ENCODE measurements at places on chromosomes 5 and 9. TPM values are rescaled to one million over a fixed set of nuclear protein-coding genes. Genes with fewer than 3 reads are reported as not detected.

DNA sequence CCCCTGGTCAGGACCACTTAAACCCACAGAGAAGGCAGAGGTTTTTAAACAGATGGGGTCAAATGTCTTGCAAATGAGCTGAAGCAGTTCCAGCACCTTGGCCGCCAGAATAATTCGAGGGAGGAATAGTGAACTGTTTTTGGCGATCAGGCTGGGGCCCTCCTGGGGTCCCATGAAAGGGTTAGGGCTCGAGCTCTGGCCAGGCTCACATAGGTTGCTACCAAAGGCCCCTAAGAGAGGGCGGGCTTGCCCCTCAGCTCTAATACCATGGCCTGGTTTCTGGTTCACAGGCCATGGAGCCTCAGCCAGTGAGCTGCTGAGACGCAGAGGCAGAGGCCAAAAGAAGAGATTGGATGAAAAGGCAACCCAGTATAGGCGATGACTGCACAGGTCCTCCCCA lies 74.8 kb upstream of the UBTD2 start:
- no peaks in the 10 kb centered on the region for H3K36me3 ChIP-seq
- no peak for DNase-seq
- H3K4me3 ChIP-seq, result no peak overlapping the region
- H3K27me3 ChIP-seq, result no peaks in the 10 kb centered on the region
- no peak overlapping the region for H3K27ac ChIP-seq

DNA sequence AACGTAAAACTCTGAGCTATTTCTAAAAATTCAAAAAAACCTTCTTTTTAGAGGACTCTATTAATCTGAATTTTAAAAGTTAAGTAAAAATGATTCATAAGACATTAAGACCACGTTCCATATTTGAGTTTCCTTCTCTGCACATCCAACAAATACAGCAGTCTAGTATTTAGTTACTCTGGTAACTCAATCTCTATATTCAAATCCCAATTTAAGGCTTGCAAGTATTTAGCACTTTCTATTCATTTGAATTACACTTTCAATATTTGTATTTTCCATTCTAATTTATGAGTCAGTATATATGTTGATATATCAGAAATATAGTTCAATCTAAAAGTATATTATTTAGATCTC lies 17.7 kb downstream of the RFX3 start:
- H3K36me3 ChIP-seq, result no peaks in the 10 kb centered on the region
- H3K27ac ChIP-seq, result no peak overlapping the region
- H3K4me3 ChIP-seq, result no peak overlapping the region
- no peak for DNase-seq
- no peaks in the 10 kb centered on the region for H3K4me1 ChIP-seq

DNA sequence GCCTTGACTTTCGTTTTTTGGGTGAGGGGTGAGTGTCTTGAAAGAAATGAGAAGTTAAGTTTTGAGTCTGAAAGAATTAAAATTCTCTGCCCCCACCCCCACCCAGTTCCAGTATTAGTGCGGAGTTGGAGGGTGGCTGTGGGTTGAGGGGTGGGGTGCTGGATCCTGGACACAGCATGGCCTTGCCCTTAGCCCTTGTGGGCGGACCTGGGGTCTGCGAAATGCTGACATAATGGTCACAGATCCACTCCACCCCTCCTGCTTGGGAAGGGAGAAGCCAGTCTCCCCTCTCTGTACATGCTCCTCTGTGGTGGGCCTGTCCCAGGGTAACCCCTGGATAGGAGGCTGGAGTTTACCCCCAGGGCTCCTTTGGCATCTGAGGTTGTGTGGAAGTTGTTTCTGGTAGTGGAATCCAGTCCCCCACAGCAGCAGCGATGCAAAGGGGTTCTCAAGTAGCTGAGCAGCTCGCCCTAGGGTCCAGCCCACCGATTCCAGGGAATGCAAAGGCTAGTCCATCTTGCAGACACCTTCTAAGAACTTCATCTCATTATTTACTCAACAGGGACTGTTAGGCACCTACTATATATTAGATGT lies 42.8 kb upstream of the TCF7 start:
- DNase-seq, result no peak
- no peak overlapping the region for H3K27ac ChIP-seq
- peaks cover 6% of the 10 kb centered on the region for H3K4me1 ChIP-seq
- no peaks in the 10 kb centered on the region for H3K27me3 ChIP-seq

DNA sequence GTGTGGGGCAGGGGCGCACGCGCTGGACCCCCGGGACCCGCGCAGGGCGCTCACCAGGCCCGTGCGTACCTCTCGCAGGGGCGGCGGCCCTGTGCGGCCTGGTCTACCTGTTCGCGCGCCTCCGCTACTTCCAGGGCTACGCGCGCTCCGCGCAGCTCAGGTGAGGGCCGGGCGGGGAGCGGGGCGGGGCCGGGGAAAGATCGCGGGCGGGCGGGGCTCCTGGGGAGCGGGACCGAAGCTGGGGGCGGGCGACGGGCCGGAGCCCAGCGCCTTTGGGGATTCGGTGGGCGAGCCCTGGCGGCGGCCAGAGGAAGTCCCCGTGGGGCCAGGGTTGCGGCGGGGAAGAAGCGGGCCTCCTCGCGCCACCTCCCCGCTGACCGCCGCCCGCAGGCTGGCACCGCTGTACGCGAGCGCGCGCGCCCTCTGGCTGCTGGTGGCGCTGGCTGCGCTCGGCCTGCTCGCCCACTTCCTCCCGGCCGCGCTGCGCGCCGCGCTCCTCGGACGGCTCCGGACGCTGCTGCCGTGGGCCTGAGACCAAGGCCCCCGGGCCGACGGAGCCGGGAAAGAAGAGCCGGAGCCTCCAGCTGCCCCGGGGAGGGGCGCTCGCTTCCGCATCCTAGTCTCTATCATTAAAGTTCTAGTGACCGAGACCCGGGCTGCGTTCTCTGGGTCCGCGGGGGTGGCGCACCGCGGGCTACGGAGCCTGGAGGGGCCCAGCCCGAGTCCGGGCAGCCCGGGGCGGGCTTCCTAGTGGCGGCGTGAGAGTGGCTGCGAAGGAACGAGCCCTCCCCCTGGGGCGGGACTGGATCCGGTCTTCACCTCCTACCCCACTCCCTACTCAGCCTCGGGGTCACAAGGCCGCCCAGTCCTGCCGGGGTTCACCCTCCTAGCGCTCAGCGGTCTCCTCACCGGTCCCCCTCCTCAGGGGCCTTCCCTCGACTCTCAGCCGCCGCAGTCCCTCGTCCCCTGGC lies 2.4 kb downstream of the LTC4S start:
- H3K4me1 ChIP-seq, result peaks cover 7% of the 10 kb centered on the region
- H3K4me3 ChIP-seq, result peak overlapping the region; percentile 46
- DNase-seq, result peak; percentile 78
- H3K36me3 ChIP-seq, result peaks cover 23% of the 10 kb centered on the region
- no peaks in the 10 kb centered on the region for H3K27me3 ChIP-seq

DNA sequence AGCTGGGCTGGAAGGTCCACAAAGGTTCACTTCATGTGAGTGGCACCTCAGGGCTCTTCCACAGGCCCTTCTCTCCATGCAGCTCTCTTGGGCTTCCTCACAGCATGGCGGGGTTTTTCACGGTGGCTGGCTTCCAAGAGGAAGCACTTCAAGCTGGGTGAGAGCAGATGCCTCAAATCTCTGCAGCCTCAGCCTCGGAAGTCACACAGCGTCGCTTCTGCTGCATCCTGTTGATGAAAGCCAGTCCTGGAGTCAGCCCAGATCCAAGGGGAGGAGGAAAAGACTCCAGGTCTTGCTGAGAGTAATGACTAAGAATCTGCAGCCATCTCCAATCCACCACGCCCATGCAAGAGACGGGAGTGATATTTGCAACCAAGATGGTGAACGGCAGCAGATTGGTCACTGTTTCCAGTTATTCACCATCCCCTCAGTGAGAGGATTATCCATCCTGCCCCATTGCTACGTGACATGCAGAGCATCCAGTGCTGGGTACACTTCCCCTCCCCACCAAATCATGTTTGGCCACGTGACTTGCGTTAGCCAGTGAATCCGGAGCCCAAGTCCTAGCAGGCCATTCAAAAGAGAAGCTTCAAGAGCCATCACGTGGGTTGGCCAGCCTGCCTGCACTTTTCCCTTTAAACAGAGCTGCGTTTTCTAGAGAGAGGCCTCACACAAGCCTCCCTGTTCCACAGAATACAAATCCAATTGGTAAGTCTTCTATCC lies 173.9 kb downstream of the C9orf50 start:
- DNase-seq, result no peak
- H3K27me3 ChIP-seq, result no peaks in the 10 kb centered on the region
- no peak overlapping the region for H3K4me3 ChIP-seq
- H3K27ac ChIP-seq, result no peak overlapping the region

The INSL6 gene
- total RNA-seq, result not detected

The DBH gene
- 0.06 TPM for total RNA-seq

Measured in lung (tissue), 17 donors.